DMS53 (cell line): ENCODE measurements at places on chromosomes 16 and 17.

- no peak for DNase-seq
Measured at GRCh38 chr16:2825049-2825742, 4.9 kb upstream of the ZG16B start.

GRCh38 chr16:58422809-58423208 is 30.5 kb downstream of the GINS3 start:
- no peak for DNase-seq

GRCh38 chr17:51445946-51446345 is 185.6 kb downstream of the UTP18 start:
- DNase-seq: no peak

- DNase-seq: no peak
Measured at GRCh38 chr17:80479246-80479566, 2.8 kb upstream of the NPTX1 start.

GRCh38 chr16:71404364-71404763 is 37.5 kb downstream of the TLE7 start:
- no peak for DNase-seq

DNA sequence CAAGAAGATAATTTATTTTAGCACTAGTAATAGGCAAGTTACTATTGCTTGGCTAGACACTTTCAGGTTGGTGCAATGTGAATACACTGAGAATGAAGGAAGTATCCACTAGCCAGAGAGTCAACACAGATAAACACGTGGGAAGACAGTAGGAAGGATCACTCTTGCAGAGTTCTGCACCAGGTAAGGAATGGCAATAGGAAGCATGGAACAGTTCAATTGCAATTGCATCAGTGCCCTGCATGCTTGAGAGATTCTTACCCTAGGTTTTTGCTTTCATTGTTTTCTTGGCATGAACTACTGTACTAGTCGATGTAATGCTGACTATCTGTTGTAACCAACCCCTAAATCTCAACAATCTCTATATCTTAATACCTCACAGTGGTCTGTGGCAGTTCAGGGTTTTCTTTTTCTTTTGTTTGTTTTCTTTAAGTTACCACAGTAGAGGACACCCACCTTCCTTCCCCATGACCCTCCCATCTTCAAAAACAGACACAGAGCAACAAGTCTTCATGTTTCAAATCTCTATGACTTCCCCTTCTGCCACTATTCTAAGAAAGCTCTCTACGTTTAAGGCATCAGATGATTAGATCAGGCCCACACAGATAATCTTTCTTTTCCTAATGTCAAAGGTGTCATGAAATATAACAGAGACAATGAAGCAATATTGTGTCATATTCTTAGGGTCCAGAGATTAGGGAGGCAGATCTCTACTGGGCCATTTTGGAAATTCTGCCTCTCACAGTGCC is 18.1 kb upstream of the ABCA8 start:
- no peak for DNase-seq

GRCh38 chr17:82940226-82941020 is 100.6 kb upstream of the ZNF750 start:
- no peak for DNase-seq

DNA sequence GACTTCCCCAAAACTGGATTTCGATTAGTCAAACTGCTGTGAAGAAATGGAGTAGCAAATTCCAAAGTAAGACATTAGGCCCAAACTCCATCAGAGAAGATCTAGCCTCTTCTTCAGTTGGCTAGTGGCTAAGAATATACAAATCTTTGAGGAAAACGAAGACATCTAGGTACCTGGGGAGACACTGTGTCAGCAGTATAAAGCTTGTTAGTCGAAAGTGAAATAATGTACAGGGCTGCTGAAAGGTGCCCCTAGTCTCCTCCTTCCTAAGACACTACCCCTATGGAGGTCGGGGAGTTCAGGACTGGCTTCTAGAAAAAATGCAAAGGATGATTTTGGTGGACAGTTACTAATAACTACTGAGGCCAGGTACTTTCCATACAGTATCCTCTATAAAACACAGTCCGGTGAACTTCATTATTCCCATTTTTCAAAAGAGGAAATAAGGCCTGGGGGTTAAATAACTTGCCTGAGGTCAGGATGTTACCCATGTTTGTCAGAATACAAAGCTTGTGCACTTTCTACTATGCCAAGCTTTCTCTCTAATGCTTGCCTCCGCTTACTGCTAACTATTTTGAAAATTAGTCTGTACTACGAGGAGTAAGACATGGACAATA is 15.0 kb downstream of the DNAJC7 start:
- no peak for DNase-seq

GRCh38 chr17:44837196-44837595 is 7.1 kb upstream of the GJC1 start:
- DNase-seq: peak; percentile 57
